ENCODE measurements at places on chromosomes 12 and 14.

DNA sequence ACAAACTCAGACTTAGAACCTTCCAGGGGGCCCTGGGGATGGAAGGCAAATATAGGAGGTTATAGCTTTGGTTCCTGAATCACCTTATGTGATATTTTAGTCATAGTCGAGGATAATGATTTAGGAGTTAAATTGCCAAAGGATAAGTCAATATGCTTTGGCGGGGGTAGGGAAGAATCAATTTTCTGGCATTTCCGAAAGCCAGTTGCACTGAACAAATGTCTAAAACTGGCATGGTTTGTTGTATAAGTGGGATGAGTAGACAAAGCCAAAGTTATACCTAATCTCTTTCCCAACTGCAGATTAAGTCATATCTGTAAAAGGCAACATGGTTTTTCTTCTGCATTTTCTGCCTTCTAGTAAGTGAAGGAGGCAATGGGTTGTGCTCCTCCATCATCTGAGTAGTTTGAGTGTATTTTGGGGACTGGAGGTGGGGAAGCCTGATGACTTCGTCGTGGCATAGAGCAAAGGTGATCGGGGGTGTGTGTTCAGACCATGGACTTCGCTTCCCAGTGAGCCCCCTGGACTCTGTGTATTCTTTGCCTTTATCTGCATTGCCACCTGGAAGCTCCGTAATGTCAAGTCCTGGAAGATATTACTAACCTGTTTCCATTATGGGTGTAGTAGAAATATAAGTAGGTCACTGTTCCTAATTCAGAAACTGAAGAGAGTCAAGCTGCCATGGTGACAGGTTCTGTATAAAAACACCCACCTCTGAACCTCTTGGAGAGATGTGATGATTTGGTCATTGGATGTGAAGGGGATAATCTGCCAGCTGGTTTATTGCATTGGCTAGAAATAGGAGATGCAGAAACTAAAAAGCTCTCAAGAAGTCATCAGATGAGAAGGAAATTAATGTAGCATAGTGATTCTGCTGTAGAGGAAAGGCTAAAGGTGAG lies 24.5 kb downstream of the PPFIBP1 start:
- no peak overlapping the region for H3K27ac ChIP-seq
- DNase-seq = no peak
- H3K36me3 ChIP-seq = no peaks in the 10 kb centered on the region
- H3K4me1 ChIP-seq = no peaks in the 10 kb centered on the region
- H3K4me3 ChIP-seq = no peak overlapping the region

- DNase-seq = no peak
- no peaks in the 10 kb centered on the region for H3K4me1 ChIP-seq
- no peaks in the 10 kb centered on the region for H3K27me3 ChIP-seq
- no peak overlapping the region for H3K4me3 ChIP-seq
- H3K36me3 ChIP-seq = peaks cover 2% of the 10 kb centered on the region
Measured at GRCh38 chr12:108888031-108888430, 8.1 kb downstream of the DAO start.

DNA sequence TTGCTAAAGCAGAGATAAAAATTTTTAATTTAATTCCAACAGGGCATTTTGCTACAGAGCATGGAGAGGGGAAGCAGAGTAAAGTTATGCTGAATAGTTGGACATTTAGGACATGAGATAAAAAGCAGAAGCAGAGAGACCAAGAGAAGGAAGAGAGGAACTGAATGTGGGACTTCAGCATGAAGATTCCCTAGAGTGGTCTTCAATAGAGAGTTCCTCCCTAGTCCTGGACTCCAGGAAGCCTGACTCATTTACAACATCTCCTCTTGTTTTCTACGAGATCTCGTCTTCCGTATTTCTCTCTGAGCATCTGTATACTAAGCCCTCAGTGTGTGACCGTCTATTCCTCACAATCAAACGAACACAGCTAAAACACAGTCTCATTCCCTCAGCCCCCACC lies 35.2 kb upstream of the IFT81 start:
- H3K4me3 ChIP-seq = no peak overlapping the region
- H3K36me3 ChIP-seq = no peaks in the 10 kb centered on the region
- DNase-seq = no peak
- peaks cover 43% of the 10 kb centered on the region for H3K27me3 ChIP-seq
- H3K4me1 ChIP-seq = no peaks in the 10 kb centered on the region
- no peak overlapping the region for H3K27ac ChIP-seq

DNA sequence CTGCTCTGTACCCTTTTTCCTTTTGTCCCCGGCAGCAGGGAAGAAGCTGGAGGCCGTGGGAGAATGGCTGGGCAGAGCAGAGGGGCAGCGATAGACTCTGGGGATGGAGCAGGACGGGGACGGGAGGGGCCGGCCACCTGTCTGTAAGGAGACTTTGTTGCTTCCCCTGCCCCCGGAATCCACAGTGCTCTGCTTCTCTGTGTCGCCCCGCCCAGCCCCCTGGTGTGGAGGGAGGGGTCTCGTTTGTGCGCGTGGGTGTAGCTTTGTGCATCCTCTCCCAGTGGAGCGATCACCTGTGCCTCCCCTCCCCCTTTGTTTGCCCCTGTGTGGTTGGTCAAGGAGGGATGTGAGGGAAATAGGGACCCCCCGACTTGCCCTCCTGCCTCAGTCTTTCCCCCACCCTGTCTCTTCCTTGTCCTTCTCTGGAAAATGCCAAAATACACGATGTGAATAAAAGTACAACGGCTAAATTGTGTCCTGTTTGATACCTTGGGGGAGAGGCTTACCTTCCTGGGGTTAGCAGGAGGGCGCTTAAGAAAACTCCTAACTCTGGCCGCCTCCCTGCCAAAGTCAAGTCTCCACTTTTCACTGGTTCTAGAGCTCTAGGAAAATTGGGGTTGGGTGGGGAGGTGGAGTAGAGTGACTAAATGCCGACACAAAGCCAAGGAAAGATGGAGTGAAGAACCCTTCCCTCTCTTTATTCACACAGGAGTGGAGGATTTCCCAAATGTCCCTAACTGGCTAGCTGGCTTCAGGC lies 990 bp upstream of the TPI1 start:
- H3K36me3 ChIP-seq = peaks cover 36% of the 10 kb centered on the region
- peaks cover 29% of the 10 kb centered on the region for H3K4me1 ChIP-seq
- peak overlapping the region; percentile 87 for H3K4me3 ChIP-seq
- no peak for DNase-seq

- H3K27me3 ChIP-seq = peaks cover 15% of the 10 kb centered on the region
- no peak overlapping the region for H3K27ac ChIP-seq
- no peak overlapping the region for H3K4me3 ChIP-seq
Measured at GRCh38 chr12:3073438-3074250, 3.5 kb upstream of the TSPAN9 start.

GRCh38 chr14:22556021-22556989 lies 32.7 kb downstream of the DAD1 start:
- DNase-seq = peak; percentile 98
- H3K27me3 ChIP-seq = peaks cover 7% of the 10 kb centered on the region
- H3K4me1 ChIP-seq = peaks cover 85% of the 10 kb centered on the region
- peaks cover 69% of the 10 kb centered on the region for H3K36me3 ChIP-seq

DNA sequence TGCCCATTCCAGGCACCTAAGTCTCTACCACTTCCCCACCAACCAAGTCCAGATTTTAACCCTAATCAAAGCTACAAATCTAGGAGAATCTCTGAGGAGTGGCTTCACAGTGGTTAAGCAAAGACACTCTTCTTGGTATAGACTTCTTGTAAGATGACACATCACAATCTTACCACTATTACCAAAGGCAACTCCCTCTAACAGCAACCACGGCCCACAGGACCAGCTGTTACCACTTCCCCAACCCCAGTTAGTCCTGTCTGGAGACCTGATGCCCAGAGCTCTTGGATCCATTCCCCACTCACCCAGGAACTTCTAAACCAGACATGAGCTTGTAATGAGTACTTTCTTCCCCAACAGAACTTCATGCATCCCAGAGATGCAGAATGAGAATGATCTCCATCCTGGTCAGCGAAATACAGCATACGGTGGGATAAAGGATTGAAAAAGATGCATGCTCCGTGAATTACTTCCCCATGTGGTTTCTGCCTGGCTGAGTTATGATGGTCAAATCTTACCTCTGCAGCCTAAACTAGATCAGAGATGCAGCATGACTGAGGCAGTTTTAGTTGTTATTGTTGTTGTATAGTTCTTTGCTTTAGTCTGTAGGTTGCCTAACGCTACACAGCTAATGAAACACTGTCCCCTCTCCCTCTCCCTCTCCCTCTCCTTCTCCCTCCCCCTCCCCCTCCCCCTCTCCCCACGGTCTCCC lies 87.7 kb upstream of the FOXN3 start:
- peaks cover 6% of the 10 kb centered on the region for H3K36me3 ChIP-seq
- H3K4me3 ChIP-seq = peak overlapping the region; percentile 13
- H3K27ac ChIP-seq = peak overlapping the region; percentile 20
- H3K27me3 ChIP-seq = no peaks in the 10 kb centered on the region
- DNase-seq = peak; percentile 16

DNA sequence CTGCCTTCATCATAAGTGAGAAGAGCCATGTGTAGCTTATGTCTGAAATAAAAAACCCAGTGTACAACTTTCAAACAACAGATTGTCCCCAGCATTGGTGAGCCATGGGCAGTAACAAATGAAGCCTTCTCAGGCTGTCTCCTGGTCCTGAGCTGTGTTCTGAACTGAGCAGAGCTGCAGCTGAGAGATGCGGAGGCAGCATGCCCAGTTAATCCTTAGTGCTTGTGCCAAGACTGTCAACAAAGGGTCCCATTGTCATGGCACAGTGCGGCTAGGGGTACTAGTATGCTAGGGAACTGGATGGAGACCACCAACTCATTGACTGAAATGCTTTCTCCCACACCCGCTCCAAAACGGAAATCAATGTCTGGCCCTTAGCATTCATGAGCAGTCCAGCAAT lies 154.3 kb downstream of the RMST start:
- no peak overlapping the region for H3K4me3 ChIP-seq
- no peaks in the 10 kb centered on the region for H3K27me3 ChIP-seq
- H3K27ac ChIP-seq = no peak overlapping the region
- H3K36me3 ChIP-seq = no peaks in the 10 kb centered on the region
- H3K4me1 ChIP-seq = no peaks in the 10 kb centered on the region

GRCh38 chr14:88599761-88600439 lies 37.1 kb downstream of the ZC3H14 start:
- H3K4me1 ChIP-seq = peaks cover 13% of the 10 kb centered on the region
- DNase-seq = no peak
- peak overlapping the region; percentile 49 for H3K27ac ChIP-seq

DNA sequence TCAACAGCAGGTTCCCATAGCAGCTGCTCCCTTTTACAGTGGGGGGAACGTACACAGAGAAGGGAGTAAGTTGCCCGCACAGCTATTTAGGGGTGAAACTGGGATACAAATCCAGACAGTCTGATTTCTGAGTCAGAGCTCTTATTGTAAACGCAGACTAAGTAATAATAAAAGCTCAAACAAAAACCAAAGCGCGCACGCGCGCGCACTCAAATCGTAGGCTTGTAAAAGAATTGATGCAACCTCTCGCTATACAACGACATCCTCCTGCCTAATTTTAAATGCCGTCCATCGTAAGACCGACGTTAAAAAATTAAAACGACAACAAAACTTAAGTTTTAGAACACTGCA lies 747 bp upstream of the DACT1 start:
- peaks cover 52% of the 10 kb centered on the region for H3K27me3 ChIP-seq
- H3K4me1 ChIP-seq = peaks cover 9% of the 10 kb centered on the region
- no peak overlapping the region for H3K27ac ChIP-seq
- no peaks in the 10 kb centered on the region for H3K36me3 ChIP-seq
- DNase-seq = no peak
- H3K4me3 ChIP-seq = peak overlapping the region; percentile 83

GRCh38 chr12:33587354-33587753 lies 147.7 kb upstream of the SYT10 start:
- H3K27me3 ChIP-seq = no peaks in the 10 kb centered on the region
- H3K4me1 ChIP-seq = no peaks in the 10 kb centered on the region
- no peak overlapping the region for H3K4me3 ChIP-seq
- H3K27ac ChIP-seq = no peak overlapping the region

GRCh38 chr12:106297075-106297474 lies 5.5 kb upstream of the TCP11L2 start:
- no peak for DNase-seq
- H3K27ac ChIP-seq = no peak overlapping the region
- H3K4me3 ChIP-seq = no peak overlapping the region
- no peaks in the 10 kb centered on the region for H3K27me3 ChIP-seq
- peaks cover 7% of the 10 kb centered on the region for H3K36me3 ChIP-seq

DNA sequence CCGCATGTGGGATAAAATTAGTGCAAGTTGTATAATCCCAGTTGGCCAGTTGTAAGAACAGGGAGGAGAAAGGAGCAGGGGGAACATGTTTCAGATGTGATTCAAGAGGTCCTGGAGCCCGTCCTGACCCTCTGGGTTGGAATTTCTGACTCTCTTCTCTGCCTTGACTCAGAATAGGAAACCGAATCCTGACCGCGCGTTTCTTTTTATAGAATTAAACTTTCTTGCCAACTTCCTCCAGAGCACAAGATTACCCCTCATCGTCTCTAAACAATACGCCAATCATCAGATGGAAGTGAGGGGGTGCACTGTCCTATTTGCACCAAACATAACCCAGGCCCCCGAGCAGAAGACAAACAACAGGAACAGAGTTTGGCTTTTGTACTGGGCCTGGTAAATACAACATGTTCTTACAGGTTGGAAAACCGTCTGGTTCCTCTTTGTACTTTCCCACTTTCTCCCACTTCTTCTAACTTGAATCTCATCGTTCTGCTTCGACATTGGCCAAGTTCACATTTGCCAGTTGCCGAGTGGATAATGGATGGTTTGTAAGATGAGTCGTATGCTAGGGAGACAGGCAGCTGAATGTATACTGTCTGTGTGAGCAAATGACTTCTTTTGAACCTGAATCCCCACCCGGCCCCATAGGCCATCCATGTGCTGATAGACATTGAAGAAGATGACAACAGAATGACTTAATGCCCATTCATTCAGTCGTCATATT lies 42.6 kb upstream of the MED13L start:
- no peak for DNase-seq
- peak overlapping the region; percentile 9 for H3K4me3 ChIP-seq
- peaks cover 2% of the 10 kb centered on the region for H3K36me3 ChIP-seq
- H3K27ac ChIP-seq = peak overlapping the region; percentile 65

GRCh38 chr14:22689199-22689598 lies 45.0 kb upstream of the OR6J1 start:
- no peak overlapping the region for H3K4me3 ChIP-seq
- H3K27ac ChIP-seq = no peak overlapping the region
- no peaks in the 10 kb centered on the region for H3K36me3 ChIP-seq
- H3K27me3 ChIP-seq = peaks cover 86% of the 10 kb centered on the region

DNA sequence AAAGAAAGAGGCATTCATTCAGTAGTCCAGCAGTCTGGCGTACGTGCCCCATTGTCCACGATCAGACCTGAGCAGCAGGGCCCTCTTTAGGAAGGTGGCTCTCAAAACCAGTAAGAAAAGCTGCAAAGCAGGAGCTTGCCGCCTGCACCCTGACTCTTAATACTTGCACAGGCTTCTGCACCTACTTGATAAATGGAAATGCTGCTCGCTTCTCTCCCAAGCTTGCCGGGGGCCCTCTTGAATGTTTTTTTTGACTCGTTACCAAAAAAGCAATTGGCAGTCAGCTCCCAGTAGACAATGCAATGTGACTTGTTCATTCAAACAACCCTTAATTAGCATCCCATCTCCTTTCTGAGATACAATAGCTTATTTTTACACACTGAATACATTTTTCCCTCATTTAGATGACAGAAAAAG lies 27.2 kb upstream of the PTPRB start:
- DNase-seq = no peak

All from effector memory CD8-positive, alpha-beta T cell (primary cell).